ENCODE measurements at places on chromosomes 16 and 17.
A peak's percentile ranks its signal among the peaks of the same experiment; 100 is the strongest.

DNA sequence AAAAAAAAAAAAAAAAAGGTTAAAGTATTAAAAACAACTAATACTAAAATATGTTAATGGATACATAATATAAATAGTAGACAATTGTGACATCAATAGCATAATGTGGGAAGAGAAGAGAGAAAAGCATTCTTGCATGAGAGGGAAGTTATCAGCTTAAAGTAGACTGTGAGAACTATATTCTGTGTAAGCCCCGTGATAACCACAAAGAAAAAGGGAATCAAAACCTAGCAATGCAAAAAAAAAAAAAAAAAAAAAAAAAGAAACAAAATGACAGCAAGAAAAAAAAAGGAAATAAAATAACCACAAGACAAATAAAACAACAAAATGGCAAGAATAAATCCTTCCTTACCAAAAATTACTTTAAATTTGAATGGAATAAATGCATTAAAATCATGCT, 39.8 kb upstream of the MYLK3 start:
- no peak for DNase-seq

DNA sequence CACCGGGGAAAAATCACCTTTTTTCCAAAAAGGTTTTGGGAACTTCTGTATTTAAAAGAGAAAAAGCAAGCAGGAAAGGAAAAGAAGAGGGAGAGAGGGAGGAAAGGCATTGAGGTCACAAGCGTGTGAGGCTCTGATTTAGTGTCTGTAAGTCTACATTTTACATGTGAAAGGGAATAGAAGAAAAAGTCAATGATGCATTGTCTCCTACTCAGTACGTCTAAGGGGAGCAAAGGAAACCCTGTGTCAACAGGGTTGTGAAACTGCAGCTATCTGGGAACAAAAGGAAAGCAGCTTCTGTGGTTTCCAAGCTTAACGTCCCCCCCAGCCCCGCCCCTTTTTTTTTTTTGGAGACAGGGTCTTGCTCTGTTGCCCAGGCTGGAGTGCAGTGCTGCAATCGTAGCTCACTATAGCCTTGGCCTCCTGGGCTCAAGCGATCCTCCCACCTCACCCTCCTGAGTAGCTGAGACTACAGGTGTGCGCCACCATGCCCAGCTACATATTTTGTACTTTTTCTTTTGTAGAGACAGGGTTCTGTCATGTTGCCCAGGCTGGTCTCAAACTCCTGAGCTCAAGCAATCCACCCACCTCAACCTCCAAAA, 1.8 kb upstream of the CDC42EP4 start:
- DNase-seq = no peak

DNA sequence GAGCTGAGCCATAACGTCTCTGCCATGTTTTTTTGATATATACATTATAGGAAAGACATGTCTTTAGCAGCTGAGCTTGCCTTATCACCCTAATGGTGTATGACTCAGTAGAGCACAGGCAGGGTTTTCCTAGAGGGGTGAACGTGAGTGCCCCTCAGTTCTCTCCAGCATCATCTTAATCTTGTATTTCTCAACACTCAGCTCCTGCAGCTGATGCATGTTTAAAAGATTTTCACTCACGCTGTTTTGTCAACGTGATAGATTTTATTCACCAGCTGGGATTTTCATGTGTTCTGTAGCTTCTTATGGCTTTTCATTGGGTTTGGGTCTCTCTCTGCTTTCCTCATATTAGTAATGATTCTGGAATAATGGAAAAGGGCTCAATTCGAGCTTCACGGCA, 186.0 kb upstream of the PMFBP1 start:
- DNase-seq = no peak

- DNase-seq = no peak
Measured at GRCh38 chr16:87321336-87322107, 4.3 kb upstream of the C16orf95 start.

DNA sequence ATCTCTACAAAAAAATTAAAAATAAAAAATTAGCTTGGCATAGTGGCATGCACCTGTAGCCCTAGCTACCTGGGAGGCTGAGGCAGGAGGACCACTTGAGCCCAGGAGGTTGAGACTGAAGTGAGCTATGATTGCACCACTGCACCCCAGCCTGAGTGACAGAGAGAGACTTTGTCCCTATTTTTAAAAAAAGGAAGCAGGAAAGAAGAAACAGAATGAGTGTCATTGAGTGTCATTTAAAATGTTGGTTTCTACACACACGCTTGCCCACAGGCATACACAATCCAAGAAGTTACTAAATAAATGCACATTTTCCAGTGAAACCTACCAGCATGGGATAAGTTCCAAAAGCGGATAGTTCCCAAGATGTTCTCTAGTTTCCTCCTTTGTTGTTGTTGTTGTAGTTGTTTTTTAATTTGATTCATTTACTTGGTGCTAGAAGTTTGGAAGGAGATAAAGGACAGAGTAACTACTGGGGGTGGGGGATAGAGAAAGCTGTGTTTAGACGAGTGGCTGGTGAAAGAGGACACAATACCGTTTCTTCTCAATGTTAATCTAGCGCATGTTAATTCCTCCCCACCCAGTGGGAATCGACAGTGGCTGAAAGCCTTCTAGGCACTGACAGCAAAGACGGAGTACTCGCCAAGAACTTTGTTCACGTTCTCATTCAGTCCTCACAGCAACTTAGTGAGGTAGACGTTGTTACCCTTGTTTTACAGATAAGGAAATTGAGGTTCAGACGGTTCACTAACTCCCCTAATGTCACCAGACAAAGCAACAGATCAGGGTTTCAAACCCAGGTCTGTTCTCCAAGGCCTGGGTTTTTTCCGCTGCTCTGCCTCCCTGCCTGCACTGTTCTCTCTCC, 17.3 kb downstream of the MRPS23 start:
- no peak for DNase-seq

GRCh38 chr17:35866341-35866950, 2.2 kb downstream of the HEATR9 start:
- no peak for DNase-seq

DNA sequence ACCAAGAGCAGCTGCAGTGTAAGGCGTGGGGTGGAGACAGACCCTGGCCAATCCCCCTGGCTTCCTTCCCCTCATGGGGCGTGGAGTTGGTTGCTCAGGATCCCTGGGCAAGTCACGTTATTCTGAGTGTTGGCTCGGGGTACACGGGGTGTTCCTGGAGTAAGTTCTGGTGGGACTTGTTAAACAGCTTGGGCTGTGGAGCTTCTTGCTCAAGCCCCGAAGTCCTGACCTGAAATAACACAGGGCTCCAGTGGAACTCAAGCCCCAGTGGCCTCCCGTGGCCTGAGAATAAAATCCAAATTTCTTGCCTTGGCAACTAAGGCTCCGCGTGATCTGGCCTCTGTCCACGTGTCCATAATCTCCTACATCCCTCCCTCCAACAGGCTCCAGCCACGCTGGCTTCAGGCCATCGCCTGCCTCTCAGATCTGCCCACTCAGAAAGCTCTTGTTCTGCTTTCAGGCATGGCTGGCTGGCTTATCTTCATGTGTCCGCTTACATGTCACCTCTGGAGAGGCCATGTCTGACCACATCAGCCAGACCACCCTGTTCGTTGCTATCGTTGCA, 49.3 kb upstream of the BCO1 start:
- no peak for DNase-seq

DNA sequence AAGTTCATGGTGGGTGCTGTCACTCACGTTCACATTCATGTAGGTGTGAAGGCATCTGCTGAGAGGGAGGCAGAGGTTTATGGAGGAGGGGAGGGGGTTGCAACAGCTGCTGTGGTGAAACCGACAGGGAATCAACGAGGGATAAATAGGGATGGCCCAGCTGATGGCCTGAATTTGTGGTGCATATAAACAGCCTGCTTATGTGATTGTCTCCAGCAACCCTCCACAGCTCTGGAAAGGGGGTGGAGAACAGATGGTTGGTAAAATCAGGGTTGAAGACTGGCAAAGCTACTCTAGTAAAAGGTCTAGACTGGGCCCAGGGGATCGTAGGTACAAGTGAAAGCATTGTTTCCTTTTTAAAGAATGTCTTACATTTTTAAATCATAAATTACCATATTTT, 53.7 kb downstream of the IQCK start:
- DNase-seq = no peak

GRCh38 chr17:10083864-10084263, 114.5 kb downstream of the GAS7 start:
- DNase-seq = no peak

- DNase-seq = no peak
Measured at GRCh38 chr16:26981266-26981938, 85.3 kb upstream of the C16orf82 start.

GRCh38 chr17:11882716-11883115, 114.6 kb downstream of the ZNF18 start:
- DNase-seq = no peak

- DNase-seq = no peak
Measured at GRCh38 chr16:49855822-49856671, at the start of gene ZNF423. Gene ZNF423, minus strand, starts transcription at chr16:49856112. Its CDS starts 338 bp downstream, at chr16:49855774.

GRCh38 chr16:66510298-66510697, 39.6 kb downstream of the TK2 start:
- no peak for DNase-seq

- no peak for DNase-seq
Measured at GRCh38 chr17:79296243-79296642, 221.6 kb downstream of the ENGASE start.

GRCh38 chr17:11628374-11628773, 30.1 kb downstream of the DNAH9 start:
- peak; percentile 12 for DNase-seq

DNA sequence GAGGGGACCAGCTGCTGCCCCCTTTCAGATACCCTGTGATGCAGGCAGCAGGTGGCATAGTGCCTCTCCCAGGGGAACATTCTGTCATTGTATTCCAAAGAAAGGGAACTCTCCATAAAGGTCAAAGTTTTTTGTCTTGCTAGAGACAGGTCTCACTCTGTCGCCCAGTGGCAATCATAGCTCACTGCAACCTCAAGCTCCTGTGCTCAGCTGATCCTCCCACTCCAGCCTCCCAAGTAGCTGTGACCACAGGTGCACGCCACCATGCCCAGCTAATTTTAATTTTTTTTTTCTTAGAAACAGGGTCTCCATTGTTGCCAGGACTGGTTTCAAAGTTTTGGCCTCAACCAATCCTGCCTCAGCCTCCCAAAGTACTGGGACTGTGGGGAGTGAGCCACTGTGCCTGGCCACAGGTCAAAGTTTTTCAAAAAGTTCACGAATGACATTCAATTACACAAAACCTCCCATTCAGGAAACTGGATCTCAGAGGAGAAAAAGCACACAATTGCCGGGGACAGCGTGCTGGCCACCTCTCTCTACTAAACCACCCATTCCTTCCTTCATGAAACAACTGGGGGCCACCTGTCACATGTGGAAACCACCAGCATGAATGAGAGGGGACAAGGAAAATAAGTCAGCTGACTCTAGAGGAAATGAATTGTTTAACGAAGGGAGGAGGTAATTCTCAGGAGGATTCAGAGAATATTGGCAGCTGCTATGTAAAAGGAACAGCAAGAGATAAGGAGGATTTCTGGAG, 80.0 kb downstream of the MARCHF10 start:
- no peak for DNase-seq

DNA sequence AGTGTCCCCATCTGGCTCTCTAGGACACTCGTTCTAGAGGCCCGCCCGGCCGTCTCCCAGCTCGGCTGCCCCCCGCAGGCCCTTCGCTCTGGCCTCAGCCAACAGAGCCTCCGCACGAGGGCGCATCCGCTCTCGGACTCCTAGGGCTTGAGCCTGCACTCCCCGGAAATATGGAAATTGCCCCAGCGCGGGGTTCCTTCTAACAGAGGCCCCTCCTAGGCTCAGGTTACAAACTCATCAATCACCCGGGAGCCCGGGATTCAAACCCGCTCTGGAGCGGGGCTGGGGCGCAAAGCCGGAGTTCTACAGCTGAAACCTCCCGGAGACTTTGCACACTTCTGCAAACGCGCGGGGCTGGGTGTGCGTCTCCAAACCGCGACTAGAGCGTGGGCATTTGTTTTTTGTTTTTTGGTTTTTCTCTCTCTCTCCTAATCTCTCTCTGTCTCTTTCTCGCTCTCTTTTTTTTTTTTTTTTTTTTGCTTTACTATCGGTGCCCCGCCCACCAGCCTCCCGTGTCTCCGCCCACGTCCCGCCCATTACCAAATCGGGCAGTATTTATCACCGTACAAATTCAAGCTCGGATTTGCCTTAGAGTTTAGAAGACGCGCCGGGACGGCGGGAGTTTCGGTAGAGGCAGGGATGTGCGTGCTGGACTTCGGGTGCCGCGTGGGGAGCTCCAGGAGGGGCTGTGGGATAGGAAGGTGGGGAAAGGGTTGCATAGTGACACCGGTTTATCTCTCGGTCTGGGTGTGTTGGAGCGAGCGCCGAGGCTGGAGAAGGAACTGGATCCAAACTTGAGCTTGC, 2.4 kb upstream of the FOXL1 start:
- peak; percentile 83 for DNase-seq

Data from HEK293T (cell line).